ENCODE measurements at places on chromosomes 5 and 9.

DNA sequence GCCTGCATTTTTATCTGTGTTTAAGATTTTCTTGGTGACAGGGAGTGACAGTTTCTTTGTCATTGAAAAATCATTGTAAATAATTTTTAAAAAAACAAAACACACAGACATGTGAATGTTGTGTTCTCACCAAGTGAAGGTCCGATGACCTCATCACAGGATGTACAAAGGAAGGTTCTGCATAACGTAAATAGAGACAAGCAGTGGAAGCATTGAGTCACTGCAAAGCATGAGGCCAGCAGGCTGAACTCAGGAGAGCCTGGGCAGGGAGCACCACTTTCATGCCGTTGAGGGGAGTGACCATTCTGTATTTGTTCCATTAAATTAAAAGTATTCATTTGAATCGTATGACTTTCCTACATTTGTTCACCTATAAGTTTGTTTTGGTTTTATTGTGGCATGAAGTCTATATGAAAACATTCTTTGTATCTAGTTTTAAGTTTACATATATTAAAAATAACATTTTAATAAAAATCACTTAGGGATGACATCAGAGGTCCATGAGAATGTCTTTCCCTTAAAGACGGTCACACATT, 70.4 kb upstream of the TLE1 start:
- H3K36me3 ChIP-seq, result no peaks in the 10 kb centered on the region
- H3K27ac ChIP-seq, result no peak overlapping the region
- no peak for DNase-seq
- no peaks in the 10 kb centered on the region for H3K4me1 ChIP-seq
- no peaks in the 10 kb centered on the region for H3K27me3 ChIP-seq
- no peak overlapping the region for H3K4me3 ChIP-seq

DNA sequence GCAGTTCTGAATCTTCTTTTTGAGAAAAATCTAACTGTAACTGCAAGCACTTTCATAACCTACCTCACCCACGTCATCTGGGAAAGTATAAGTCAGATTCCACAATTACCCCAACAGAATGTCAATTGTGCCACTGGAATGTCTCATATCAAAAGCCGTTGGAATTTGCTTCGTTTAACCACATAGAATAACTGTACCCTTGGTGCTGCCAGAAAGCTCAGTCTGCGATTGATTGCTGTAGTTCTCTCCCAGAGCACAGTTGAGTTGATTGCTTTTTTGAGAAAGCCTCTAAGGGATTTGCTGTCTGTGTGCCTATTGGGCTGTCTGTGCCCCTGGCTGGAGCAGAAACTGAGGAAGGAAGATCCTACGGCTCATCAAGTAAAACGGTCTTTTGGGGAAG, 583.6 kb downstream of the TMEM38B start:
- H3K27me3 ChIP-seq, result no peaks in the 10 kb centered on the region
- DNase-seq, result no peak
- no peak overlapping the region for H3K27ac ChIP-seq
- H3K36me3 ChIP-seq, result no peaks in the 10 kb centered on the region
- H3K4me3 ChIP-seq, result no peak overlapping the region

GRCh38 chr9:78510035-78510434, 213.1 kb downstream of the PSAT1 start:
- H3K4me1 ChIP-seq, result no peaks in the 10 kb centered on the region
- H3K27ac ChIP-seq, result no peak overlapping the region
- DNase-seq, result no peak
- no peaks in the 10 kb centered on the region for H3K36me3 ChIP-seq
- no peaks in the 10 kb centered on the region for H3K27me3 ChIP-seq
- H3K4me3 ChIP-seq, result no peak overlapping the region

DNA sequence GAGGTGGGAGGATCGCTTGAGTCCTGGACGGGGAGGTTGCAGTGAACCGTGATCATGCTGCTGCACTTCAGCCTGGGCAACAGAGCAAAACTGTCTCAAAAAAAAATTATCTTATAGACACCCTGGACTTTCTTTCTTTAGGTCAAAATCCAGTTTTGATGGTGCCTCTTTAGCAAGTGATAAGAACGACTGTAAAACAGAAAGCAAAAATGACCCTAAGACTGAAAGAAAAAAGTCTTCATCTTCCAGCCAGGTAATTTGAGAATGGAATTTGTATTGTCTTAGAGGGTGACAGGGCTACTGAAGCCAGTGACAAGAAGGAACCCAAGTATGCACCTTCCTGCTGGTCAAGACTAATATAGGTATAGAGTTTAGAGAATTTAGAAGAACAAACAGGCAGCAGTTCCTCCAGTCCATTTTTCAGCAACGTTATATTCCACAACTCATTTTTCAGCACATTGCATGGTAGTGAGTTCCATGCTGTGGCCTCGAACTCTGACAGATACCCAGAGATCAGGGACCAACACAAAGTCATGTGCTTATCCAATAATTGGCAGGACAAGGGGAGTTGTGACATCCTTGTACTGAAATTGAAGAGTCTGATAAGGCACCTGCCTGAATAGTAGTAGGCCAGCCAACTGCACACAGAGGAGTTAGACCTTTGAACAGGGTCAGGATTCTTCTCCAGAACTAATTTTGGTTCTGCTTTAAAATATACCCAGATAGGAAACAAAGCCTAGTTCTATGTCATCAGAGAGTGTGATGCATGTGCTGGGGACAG, 46.5 kb downstream of the GRAMD2B start:
- no peaks in the 10 kb centered on the region for H3K27me3 ChIP-seq
- H3K4me3 ChIP-seq, result no peak overlapping the region
- DNase-seq, result no peak
- peaks cover 17% of the 10 kb centered on the region for H3K36me3 ChIP-seq
- H3K4me1 ChIP-seq, result peaks cover 2% of the 10 kb centered on the region

- DNase-seq, result no peak
- no peaks in the 10 kb centered on the region for H3K4me1 ChIP-seq
- H3K4me3 ChIP-seq, result no peak overlapping the region
- no peak overlapping the region for H3K27ac ChIP-seq
- H3K36me3 ChIP-seq, result no peaks in the 10 kb centered on the region
Measured at GRCh38 chr5:107242411-107243219, 428.1 kb downstream of the EFNA5 start.

DNA sequence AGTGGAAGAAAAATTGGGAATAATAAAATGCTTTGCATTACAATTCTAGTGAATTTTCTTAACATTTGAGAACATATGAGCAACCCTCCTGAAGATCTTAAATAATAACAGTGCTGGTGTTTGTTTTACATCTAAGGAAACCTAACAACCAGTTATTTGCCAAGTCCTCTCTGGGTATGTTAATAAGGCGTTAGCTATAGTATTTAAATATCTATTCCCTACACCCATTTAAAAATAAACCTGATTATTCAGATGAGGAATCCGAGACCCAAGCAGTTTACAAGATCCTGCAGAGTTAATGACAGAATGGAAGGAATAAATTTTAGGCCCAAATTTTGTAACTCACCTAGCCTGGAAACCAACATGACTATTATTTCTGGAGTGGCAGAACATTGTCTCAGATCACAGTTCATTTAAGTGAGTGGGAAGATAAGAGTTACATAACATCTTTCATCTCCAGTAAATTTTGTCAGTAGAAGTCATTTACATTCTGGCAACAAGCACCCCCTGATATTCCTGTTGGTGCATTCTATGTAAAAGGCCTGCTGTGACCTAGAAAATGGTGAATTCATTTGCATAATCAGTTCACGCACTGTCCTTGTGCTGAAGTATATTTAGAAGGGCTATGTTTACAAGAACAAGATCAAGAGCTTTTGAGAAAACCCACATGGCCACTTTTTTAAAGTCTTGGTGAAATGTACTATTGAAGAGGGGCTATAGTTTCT, 148.2 kb downstream of the COX7C start:
- no peaks in the 10 kb centered on the region for H3K27me3 ChIP-seq
- H3K36me3 ChIP-seq, result no peaks in the 10 kb centered on the region
- no peak for DNase-seq
- no peaks in the 10 kb centered on the region for H3K4me1 ChIP-seq
- H3K27ac ChIP-seq, result no peak overlapping the region

GRCh38 chr9:12464910-12465512, 228.2 kb upstream of the TYRP1 start:
- H3K27me3 ChIP-seq, result no peaks in the 10 kb centered on the region
- no peak overlapping the region for H3K4me3 ChIP-seq
- no peak overlapping the region for H3K27ac ChIP-seq
- H3K4me1 ChIP-seq, result no peaks in the 10 kb centered on the region

GRCh38 chr5:133081703-133082102, 29.9 kb downstream of the HSPA4 start:
- peak overlapping the region; percentile 88 for H3K27ac ChIP-seq
- DNase-seq, result no peak
- H3K4me1 ChIP-seq, result peaks cover 22% of the 10 kb centered on the region
- no peak overlapping the region for H3K4me3 ChIP-seq

DNA sequence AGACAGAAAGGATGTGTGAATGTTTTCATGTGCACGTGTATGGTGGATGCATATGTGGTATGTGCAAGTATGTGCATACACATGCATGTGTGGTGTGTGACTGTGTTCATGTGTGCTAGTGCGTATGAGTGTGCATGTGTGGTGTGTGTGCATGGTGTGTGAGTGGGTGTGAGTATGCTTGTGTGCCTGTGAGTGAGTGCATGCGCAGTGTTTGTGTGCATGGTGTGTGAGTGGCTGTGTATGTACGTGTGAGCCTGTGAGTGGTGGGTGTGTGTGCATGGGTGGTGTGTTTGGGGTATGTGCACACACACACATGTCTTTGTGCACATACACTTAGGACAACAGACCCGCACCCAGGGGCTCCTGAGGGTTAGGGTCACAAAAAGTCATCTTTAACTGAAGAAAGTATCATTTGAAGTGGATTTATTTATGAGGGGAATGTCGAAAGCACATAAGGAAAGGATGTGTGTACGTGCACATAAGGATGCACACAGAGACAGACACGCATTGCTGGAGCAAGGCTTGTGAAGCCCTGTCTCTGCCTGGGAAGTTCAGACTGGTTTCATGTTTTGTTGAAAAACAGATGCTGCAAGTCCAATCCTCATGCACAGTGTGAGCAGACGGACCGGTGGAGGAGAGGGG, 237.0 kb downstream of the SYK start:
- no peak overlapping the region for H3K4me3 ChIP-seq
- H3K4me1 ChIP-seq, result peaks cover 65% of the 10 kb centered on the region
- no peak for DNase-seq
- H3K36me3 ChIP-seq, result peaks cover 8% of the 10 kb centered on the region
- peak overlapping the region; percentile 88 for H3K27ac ChIP-seq

DNA sequence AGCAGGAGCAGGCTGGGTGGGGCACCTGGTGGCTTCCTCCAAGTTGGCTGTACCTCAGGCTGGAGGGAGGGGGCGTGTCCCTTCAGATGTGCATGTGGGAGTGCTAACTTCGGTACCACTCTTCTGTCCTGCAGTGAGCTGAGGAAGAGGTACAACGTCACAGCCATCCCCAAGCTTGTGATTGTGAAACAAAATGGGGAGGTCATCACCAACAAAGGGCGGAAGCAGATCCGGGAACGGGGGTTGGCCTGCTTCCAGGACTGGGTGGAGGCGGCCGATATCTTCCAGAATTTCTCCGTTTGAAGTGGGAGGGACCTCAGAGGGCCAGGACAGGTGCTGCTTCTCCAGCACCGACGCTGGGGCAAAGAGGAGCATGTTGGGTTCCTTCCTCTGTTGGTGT, 9.3 kb downstream of the NXNL2 start:
- H3K4me3 ChIP-seq, result no peak overlapping the region
- no peaks in the 10 kb centered on the region for H3K36me3 ChIP-seq
- H3K27ac ChIP-seq, result no peak overlapping the region
- peaks cover 4% of the 10 kb centered on the region for H3K27me3 ChIP-seq
- no peaks in the 10 kb centered on the region for H3K4me1 ChIP-seq
- no peak for DNase-seq

DNA sequence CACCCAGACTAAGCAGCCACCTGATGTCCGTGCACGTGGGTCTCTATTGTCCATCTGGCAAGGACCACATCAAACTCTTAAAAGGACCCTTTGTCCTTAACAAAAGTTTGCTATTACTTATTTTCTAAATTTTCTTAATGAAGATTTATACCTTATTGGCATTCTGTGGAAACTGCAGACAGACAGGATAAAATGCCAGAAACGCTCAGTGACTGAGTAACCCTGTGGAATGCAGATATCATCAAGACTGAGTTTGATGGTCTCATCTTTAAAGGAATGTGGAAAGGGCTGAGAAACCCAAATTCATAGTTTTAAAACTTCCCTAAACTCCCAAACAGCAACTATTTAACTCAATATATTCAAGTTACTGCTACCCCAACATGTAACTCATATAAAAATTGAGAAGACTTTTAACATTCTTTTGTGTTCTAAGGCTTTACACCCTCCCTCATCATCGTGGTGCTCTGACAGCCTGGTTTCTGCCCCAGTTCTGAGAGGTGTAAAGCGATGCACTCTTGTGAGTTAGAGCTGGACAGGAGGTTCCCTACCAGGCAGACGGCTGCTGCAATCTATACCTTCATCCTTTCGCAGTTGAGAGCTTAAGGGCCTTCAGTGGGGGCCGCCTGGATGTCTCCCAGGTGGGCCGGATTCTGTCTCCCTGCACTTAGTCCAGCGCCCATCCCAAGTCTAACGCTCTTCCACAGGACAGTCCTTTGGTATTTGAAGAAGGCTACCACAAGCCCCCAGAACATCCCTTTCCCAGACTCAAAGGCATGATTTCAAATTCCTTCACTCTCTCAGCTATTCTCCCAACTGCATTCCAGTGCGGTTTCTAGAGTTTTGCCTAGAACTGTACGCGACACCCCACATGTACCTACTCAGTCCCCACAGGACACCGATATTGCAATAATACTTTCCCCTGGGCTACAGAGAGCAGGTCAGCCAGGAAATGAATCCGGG, 68.9 kb downstream of the DAP start:
- no peak overlapping the region for H3K27ac ChIP-seq
- peaks cover 2% of the 10 kb centered on the region for H3K4me1 ChIP-seq
- H3K4me3 ChIP-seq, result no peak overlapping the region
- no peak for DNase-seq
- H3K27me3 ChIP-seq, result no peaks in the 10 kb centered on the region

DNA sequence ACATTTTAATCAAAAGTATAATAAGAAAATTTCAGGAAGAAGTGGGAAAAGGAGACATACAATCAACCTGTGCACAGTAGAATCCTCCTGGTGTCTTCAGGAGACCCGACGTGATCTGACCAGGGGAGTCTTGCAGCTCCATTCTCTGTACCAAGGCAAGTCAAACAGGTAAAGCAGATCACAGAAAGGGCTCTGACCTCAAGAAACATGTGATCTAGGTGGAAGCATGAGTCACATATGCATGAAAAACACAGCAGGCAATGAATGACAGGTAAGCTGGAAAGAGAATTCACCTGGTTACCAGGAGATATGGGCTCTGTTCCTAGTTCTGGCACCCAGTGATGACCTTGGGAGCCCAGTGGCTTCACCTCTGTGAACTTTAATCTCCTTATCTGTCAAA, 19.4 kb upstream of the FABP6 start:
- no peak overlapping the region for H3K27ac ChIP-seq
- DNase-seq, result no peak
- H3K4me1 ChIP-seq, result peaks cover 2% of the 10 kb centered on the region
- H3K4me3 ChIP-seq, result no peak overlapping the region
- H3K36me3 ChIP-seq, result no peaks in the 10 kb centered on the region

GRCh38 chr9:71830153-71830552, 61.8 kb upstream of the CEMIP2 start:
- H3K27me3 ChIP-seq, result peaks cover 34% of the 10 kb centered on the region
- H3K4me1 ChIP-seq, result no peaks in the 10 kb centered on the region
- no peaks in the 10 kb centered on the region for H3K36me3 ChIP-seq
- no peak overlapping the region for H3K27ac ChIP-seq
- no peak overlapping the region for H3K4me3 ChIP-seq

GRCh38 chr5:170769898-170770416, 13.6 kb upstream of the GABRP start:
- DNase-seq, result no peak
- no peak overlapping the region for H3K27ac ChIP-seq
- no peaks in the 10 kb centered on the region for H3K4me1 ChIP-seq
- H3K27me3 ChIP-seq, result no peaks in the 10 kb centered on the region
- no peaks in the 10 kb centered on the region for H3K36me3 ChIP-seq

All from activated T-helper 2 cell treated with anti-CD3 and anti-CD28 coated beads, Interferon-gamma antibody, Interleukin-2, Interleukin-4, amounts not matched to agents 10 μg/mL and 5 μg/mL and 100 μg/mL, durations not matched to agents 14 hours and 24 hours and 36 hours (primary cell).